ENCODE measurements at places on chromosomes 6 and 20.

GRCh38 chr20:35616465-35617396 lies 1.1 kb downstream of the SPAG4 start:
- DNase-seq: peak; percentile 51

- DNase-seq: no peak
Observed at GRCh38 chr20:8005033-8005432, 14.5 kb downstream of the TMX4 start.

- DNase-seq: no peak
Observed at GRCh38 chr6:129889580-129889979, 28.5 kb upstream of the TMEM244 start.

DNA sequence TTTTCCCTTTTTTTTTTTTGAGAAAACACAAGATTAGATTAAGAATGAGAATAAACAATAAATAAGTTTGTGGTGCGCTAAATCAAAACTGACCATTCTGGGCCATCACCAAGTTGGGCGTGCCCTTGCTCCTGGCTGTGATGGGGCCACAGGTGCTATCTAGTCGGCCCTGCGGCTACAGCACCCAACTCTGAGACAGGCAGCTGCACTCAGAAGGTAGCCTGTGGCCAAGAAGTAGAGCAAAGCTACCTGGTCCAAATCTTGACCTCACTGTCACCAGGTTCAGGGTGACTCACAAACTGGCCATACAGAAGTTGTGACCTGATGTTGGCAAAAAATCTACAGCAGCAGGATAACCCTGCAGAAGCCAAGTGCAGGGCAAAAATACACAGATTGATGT lies 3.4 kb downstream of the TXNDC5 start:
- DNase-seq: no peak

DNA sequence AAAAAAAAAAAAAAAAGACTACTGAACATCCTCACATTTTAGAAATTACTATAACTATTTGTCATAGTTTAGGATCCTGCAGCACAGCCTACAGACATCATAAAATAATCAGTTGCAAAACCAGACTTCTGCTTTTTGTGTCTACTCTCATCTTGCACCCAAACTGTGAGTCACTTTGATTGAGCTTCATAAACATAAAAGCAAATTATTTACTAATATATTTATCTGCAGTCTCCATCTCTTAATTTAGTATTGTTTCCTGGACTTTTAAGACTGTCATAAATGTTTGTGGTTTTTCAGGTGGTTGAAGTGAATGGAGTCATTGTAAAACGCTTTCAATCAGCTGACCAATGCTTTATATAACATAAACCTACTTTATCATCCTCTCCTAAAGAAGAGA lies 14.8 kb upstream of the CALHM6 start:
- no peak for DNase-seq

GRCh38 chr20:23311947-23312506 lies 38.6 kb upstream of the NXT1 start:
- no peak for DNase-seq

GRCh38 chr6:100880149-100880852 lies 828 bp downstream of the ASCC3 start:
- no peak for DNase-seq

DNA sequence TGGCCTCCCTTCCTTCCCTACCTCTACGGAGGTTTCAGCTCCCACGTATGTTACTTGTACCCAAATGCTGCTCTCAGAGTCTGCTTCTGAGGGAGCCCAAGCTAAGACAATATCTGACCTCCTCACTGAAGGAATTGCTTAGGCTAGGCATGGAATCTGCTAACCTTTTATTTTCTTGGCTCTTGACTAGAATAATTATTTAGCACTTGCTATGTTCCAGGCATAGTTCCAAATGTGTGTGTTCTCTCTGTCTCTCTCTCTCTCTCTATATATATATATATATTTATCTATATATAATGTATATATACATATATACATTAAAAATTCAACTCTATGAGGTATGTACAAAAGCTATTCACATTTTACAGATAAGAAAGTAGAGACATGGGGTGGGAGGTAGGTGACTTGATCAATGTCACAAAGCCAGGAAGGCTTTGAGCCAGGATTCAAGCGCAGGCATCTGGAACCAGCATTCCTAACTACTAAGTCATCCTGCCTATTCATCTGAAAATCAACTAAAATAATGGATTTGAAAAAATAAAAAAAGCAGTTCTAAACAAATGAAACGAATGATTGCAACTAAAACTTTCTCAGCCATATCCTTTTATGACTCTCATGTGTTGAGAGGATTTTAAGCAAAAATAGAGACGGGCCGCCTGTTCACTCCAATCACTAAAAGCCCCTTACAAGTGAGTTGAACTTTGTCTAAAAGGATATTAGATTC lies 189.7 kb upstream of the JAG1 start:
- no peak for DNase-seq

GRCh38 chr6:99711925-99712324 lies 105.3 kb downstream of the PRDM13 start:
- no peak for DNase-seq

- DNase-seq: no peak
Observed at GRCh38 chr20:46400828-46401477, 5.5 kb downstream of the ELMO2 start.

DNA sequence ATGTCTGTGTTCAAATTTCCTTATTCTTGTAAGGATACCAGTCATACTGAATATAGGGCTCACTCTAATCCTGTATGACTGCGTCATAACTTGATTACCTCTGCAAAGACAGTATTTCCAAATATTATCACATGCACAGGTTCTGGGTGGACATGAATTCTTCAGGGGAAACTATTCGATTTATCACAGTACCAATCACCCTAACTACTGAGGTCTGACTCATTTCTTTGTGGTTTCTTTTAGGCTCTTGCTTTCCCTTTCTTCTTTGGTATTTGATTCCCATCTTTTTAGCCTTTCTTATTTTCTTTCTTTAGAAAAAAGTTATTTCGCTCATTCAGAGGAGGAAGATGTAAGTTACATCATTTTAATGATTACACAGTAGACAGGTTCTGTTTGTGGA lies 40.3 kb upstream of the TBX18 start:
- DNase-seq: no peak

DNA sequence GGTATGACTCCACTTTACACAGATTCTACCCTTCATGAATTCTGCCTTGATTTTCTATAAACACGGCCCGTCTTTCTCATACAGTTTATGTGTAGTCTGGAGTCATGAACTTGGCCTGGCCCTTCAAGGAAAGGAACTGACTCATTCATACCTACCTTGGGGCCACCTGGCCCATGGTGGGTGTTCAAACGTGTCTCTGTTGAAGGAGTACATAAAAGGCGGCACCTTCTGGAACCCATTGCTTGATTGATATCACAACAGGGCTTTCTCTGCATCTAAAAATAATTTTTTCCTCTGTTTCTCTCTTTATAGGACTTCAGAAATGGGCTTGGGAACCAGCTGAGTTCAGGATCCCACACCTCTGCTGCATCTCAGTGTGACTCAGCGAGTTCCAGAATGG lies 363.0 kb upstream of the SOX4 start:
- DNase-seq: no peak

GRCh38 chr6:11705069-11705468 lies 73.5 kb downstream of the ADTRP start:
- no peak for DNase-seq

DNA sequence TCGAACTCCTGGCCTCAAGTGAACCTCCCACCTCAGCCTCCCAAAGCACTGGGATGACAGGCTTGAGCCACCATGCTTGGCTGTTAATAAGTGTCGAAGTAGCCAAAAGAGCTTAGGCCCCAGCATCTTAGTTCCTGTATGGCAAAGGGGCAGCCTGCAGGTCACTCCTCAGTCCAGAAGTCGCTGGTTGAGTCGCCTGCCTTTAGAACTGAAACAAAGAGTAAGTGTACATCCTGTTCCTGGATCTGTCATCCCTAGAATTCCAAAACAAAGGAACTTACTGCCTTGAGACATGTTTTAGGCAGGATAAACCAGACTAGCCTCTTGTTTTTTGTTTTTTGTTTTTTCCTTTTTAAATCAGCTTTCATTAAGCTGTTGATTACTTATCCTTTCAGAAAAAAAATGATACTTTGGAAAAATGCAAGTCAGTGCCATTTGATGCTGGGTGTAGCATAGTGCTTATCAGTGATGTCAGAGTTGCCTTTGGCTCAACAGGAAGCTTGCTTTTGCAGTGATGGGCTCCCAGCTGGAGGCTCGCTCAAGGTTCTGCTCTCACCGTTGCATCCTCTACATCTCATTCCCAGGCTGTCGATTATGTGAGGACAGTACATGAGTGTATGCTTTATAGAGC lies 9.0 kb downstream of the ACTR5 start:
- DNase-seq: no peak

DNA sequence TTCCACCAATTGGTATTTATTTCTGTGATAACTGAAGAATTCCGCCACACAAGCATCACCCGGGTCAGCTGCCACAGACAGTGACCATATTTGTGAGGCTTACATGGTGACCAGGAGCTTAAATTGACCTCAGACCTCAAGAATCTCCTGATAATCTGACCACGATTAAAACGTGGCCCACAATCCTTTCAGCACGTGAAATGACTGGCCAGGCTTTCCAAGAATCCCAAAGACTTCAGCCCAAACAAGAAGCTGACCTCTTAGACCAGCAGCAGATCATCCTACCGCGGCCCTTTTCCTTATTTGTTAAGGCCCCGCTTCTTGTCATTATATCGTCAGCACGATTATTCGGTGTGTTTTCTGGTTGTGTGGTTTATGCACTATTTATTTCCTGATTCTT lies 45.6 kb upstream of the CD93 start:
- no peak for DNase-seq

DNA sequence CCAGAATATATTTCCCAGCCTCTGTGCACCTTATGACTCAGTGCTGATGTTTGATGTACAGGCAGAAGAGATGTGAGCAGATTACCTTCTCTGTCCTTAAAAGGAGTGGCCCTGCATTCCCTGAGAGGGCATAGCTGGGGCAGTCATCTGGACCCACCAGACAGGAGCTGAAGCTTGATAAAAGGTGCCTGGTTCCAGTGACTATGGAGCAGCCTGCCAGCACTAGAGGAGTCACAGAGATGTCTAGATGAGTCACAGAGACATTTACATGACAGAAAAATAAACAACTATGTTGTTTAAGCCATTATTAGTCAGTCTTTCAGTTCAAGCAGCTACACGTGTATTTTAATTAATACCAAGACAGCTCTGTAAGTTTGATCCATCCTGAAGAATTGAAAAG lies 237.1 kb upstream of the MOCS1 start:
- DNase-seq: no peak

- DNase-seq: no peak
Observed at GRCh38 chr6:130063806-130064205, 45.4 kb downstream of the L3MBTL3 start.

DNA sequence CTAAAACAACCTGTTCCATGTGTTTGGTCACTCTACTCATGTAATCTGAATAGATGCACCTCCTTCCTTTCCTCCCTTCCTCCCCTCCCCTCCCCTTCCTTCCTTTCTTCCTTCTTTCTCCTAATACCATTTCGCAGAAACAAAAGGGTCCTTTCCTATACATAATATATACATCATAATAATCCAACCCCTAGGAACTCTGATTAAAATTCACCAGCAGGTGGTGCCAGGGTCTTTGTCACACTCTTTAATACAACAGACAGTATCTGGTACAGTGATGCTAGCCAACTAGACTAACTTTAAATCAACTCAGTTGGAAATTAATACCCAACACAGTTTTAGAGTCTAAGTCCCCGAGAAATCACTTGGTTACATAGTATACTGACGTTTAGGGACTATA lies 181.2 kb upstream of the SHLD1 start:
- peak; percentile 10 for DNase-seq

DNA sequence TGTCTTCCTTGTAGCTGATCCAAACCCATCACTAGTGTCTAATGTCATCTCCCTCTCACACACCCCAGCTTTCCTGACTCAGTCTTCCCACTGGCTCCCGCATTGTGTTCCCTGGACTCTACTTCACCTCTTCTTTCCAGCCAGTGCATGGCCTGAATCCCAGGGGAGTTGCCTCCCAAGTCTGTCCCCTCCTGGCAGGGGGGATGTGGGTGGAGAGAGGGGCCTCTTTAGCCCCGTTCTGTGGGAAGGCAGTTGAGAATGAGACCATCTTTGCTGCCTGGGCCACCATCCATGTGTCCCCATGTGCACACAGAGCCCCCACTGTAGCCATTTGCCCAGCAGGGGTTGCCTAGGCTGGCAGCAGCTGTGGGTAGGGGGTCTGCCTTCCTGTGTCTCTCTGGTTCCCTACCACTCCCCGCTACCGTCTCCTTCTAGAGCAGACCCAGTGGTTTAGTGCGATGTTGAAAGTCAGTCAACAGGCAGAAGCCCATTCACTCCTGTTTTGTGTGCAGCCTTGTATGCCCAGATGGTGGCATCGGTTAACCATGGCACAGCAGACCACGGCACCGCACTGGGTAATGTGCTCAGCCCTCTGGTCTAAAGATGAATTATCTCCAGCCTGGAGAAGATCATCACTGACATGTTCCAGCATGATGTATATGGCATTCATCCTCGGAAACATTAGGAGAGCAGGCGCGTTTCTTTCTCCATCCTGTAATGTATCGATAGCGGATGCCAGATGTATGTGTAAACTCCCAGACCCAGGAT lies 178.8 kb upstream of the SNX9 start:
- no peak for DNase-seq

DNA sequence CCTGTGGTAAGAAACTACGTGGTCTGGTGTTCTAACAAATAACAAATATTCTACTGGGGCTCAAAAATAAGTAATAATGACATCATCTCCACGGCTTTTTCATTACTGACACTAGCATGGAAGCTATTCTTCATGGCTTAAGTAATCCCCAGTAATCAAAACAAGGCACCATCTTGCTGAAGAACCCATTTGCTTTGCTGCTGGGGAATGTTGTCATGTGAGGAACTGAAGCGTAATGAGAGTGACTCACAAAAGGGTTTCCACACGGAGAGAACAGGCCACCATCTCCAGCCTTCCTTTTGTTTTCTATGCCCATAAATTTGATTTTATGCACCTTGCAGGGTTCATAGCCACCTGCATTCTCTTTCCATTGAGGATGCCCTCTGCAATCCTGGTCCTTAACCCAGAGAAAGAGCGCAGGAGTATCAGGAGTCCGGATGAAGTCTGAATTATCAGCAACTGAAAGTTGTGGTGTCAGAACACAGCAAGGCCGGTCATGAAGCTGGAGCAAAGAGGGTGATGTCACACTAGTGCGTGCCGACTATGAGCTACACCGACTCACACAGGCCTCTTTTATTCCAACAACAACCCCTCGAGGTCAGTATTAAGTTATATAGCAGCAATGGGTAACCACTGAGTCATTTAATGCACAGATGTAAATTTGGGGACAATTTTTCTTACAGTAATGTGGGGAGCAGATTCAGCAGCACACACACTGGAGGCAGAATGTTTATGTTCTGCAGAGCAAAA lies 173.7 kb upstream of the SSTR4 start:
- DNase-seq: no peak

GRCh38 chr6:106513808-106514582 lies 115.3 kb downstream of the RTN4IP1 start:
- DNase-seq: no peak

GRCh38 chr20:33650753-33651561 lies 11.2 kb upstream of the C20orf144 start:
- no peak for DNase-seq

- no peak for DNase-seq
Observed at GRCh38 chr6:140576004-140576555, 1201.6 kb upstream of the CITED2 start.

- DNase-seq: no peak
Observed at GRCh38 chr6:19905584-19905983, 68.4 kb downstream of the ID4 start.
